Psoas muscle (tissue), 8 donors: ENCODE measurements at places on chromosomes 12 and 14.

DNA sequence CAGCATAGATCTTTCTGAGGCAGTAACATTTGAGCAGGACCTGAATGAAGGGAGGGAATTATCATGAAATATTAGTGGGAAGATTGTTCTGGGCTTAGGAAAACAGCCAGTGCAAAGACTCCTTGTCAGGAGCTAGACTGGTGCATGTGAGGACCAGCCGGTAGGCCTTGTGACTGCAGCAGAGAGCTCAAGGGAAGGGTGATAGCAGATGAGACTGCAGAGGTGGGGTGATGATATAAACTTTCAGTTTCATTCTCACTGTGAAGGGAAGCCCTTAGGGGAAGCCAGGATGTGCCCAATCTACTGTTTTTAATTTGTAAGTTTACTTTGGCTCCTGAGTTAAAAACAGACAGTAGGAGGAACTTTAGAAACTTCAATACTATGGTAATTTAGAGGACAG lies 12.4 kb downstream of the IL22 start:
- DNase-seq, result no peak

- DNase-seq, result no peak
These were observed 10.1 kb downstream of the PSMB5 start for GRCh38 chr14:23024612-23025075.

DNA sequence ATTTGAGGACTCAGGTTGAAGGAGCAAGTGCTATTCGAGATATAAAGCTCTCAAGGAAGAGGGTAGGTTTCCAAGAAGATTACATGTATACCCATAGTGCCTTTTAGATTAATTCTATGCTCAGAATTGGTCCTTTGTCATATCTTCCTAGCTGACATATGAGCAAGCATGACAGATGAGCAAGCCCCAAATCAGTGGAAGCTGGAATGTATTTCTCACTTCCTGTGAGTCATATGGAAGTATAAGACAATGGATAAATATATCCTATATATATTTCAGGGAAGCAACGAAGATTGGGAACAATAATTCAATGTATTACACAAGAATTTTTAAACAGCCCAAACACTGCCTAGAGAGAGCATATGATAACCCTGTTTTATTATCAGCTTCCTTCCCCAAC lies 674.1 kb upstream of the ATXN7L3B start:
- DNase-seq, result no peak

- DNase-seq, result no peak
These were observed 175.8 kb upstream of the HMGA2 start for GRCh38 chr12:65648461-65648860.

- no peak for DNase-seq
These were observed 13.0 kb downstream of the CACNB3 start for GRCh38 chr12:48831257-48831656.

GRCh38 chr12:96221391-96221790 lies 27.2 kb downstream of the ELK3 start:
- DNase-seq, result no peak

DNA sequence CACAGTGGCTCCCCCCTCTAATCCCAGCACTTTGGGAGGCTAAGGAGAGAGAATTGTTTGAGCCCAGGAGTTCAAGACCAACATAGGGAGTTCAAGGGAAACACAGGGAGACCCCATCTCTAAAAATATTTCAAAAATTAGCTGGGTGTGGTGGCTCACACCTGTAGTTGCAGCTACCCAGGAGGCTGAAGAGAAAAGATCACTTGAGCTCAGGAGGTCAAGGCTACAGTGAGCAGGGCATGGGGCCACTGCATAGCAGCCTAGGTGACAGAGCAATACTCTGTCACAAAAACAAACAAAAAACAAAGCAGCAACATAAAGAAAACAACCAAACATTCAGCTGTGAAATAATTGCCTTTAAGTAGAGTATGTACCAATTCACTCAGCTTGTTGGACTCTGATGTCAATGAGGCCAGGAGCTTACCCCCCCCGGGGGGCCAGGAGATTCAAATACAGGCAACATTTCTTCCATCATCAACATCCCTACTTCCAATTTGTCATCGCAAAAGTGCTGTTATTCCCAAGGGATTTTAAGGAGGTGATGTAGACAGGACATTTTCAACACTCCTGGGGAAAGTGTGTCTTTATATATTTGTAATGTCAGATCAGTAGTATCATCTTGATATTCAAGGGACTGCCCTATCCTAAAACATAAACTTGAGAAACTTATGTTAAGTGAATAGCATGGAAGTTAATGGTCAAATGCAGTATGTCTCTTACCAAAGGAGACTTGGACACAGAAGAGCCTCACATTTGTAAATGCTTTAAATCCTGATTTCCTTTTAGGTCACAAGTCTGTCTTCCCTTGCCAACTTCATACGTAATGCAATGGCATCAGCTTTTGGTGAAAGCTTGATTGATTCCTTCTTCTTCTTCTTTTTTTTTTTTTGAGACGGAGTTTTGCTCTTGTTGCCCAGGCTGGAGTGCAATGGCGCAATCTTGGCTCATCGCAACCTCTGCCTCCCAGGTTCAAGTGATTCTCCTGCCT lies 40.6 kb upstream of the AEBP2 start:
- no peak for DNase-seq
